ENCODE measurements at places on chromosomes 5 and 9.

DNA sequence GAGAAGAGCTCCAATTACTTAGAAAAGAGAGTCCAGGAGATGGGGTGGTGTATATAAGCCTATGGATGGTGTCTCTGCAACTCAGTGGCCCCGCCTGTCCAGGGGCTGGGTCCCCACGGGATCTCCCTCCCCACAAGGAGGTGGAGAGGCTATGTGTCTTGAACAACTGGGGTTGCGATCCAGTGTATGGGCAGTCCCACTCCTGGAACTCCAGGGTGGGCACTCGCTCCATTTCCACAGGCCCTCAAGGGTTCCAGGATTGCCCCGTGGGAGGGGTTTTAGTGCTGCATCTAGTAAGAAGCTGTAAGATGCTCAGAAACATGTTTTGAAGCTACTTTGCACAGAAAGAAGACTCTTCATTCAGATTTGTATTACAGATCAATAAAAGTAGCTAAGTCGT is 558 bp upstream of the SMAD5 start:
- DNase-seq: no peak

GRCh38 chr5:61198606-61199005 is 36.3 kb upstream of the SMIM15 start:
- DNase-seq: no peak

DNA sequence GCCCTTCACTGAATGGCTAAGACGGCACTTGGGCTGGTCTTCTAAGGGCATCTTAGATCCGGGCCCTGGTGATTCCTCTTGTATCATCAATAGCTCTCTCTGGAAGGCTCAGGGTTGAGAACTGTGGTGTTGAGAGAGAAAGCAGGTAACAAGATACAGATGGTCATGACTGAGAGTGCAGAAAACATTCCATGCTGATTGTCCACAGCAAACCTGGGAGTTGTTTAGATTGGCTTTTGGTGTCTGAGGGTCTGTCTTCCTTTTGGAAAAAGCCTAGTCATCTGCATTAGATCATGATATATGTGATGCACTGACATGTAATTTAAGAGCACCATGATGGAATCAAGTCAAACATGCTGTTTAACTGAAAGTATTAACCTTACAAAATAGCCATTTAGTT is 331.9 kb downstream of the ADAMTS6 start:
- DNase-seq: no peak

DNA sequence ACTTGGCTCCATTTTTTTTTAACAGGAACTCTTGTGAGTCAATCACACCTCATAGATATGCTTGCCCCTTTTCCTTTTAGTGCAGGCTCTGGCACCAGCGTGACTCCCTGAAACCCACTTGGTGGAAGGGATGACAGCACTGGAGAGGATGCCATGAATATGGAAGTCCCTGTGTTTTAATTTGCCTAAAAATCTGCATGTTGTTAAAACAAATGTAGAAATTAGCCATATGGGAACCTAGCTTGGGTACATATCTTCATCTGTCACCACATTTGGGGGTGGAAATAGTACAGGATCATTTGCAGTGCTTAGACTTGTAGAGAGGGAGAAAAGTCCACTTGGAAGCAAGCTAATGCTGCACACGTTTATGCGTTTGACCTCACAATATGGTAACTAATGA is 179.0 kb downstream of the EBF1 start:
- DNase-seq: no peak

DNA sequence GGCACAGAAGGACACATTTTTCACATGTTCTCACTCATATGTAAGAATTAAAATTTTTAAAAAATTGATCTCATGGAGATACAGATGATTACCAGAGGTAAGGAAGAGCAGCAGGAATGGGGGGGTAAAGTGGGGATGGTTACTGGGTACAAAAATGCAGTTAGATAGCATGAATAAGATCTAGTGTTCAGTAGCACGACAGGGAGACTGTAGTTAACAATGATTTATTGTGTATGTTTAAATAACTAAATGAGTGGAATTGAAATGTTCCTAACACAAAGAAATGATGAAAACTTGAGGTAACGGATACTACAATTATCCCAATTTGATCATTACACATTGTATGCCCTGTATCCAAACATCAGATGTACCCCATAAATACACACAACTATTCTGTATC is 15.2 kb upstream of the TGFBI start:
- no peak for DNase-seq

- no peak for DNase-seq
Measured at GRCh38 chr5:110638970-110639902, 87.2 kb downstream of the TMEM232 start.

- DNase-seq: no peak
Measured at GRCh38 chr5:37777432-37778130, 62.3 kb downstream of the GDNF start.

DNA sequence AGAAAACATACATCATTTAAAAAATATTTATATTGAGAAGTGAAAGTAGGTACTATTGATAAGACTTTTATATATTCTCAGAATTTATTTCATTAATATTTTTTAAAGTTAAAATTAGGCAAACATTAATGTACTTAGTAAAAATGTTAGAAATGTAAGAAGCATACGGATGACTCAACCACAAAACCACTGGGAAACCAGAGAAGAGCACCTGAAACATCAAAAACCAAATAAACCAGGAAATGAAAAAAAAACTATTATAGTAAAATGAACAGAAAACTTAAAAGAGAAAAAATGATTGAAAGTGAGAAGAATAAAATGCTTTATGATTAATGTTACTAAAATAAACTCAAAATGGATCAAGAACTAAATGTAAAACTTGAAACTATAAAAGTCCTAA is 233.2 kb upstream of the DAB2 start:
- DNase-seq: no peak

DNA sequence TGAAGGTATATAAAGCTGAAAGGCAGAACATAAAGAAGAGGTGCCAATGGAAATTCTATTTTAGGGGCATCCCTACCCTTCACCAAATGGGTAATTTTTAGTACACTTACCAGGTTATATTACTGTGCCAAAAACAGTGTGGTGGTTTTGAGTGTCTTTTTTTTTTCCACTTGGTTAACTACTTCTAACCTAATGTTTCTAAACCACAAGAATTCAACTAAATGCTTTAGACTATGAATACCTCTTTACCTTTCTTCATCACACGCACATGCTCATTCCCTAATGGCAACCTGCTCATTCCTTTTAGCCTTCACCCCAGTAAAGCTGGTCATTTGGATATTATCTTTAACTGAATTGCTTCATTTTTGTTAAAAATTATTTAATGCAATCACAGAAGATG is 215.6 kb downstream of the PIK3R1 start:
- DNase-seq: no peak

DNA sequence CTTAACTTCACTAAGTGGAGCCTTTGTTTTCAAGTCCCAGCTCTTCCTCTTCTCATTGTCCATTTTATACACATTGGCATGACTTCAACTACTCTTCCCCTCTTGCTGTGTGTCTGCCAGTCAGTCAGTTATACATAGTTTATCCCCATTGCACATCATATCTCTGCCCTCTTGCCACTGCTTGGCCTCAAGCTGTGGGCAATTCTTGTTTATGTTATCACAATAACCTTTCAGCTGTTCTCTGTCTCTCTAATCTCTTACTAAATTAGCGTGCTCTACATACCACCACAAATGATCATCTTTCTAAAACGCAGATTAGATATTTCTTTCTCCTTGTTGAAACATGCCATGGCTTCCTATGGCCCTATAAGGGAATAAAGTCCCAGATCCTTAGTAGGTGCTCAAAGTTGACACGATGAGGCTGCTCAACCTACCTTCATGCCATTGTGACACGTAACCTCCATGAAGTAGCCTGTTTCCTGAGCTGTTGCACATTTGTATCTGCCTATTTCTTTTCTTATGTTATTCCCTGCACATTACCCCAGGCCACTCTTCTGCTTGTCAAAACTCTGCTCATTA is 239.3 kb downstream of the GAS1 start:
- no peak for DNase-seq

DNA sequence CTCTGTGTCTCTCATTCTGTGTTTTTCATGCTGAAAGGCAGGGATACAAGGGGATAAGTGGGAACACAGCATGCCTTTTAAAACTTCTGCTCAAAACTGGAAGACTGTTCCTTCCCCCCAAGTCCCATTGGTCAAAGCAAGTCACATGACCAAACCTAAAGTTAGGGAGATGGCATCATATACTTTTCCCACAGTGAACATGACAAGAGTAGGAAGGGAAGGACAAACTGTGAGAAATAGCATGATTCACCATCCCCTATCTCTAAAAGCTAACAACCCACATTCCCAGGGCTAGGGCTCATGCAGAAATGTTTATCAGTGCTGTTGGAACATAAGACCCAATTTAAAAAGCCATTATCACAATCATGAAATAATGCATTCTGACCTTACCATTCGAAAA is 24.2 kb upstream of the SHISAL2B start:
- no peak for DNase-seq

DNA sequence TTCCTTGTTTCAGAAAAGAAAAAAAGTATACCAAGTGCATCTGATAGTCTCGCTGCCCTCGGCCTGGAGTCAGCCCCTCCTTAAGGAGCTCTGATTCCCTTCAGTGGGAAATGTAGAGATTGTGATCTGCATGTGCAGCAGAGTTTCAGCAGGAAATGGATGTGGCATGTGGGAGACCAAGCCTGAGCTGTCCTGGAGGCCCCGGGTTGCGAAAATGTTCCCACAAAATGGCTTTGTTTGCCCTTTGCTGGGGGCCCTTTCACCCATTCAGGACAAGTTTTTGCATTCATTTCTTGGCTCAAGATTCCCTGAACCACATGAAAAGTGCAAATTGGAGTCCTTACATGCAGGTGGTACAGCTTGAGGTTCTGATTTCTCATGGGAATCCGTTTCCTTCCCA is 230.9 kb downstream of the GADD45G start:
- DNase-seq: no peak

DNA sequence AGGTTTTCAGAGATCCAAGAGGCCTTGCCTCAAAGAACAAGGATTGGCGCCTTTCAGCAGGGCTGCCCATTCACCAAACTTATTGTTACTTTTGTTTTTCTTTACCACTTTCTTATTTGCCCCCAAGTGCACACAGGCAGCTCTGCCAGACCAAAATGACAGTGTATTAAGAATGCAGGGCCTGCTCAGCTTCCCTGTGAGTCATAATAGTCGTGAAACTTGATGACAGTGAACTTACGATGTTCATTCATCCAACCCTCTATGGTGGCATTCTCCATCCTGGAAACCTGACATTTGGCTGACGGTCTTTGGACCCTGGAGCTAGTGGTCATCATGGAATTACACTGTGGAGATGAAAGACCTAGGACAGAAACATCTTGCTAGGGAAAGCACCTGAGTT is 44.3 kb downstream of the UBE2QL1 start:
- no peak for DNase-seq

- DNase-seq: no peak
Measured at GRCh38 chr5:59139695-59140094, 556.8 kb downstream of the RAB3C start.

DNA sequence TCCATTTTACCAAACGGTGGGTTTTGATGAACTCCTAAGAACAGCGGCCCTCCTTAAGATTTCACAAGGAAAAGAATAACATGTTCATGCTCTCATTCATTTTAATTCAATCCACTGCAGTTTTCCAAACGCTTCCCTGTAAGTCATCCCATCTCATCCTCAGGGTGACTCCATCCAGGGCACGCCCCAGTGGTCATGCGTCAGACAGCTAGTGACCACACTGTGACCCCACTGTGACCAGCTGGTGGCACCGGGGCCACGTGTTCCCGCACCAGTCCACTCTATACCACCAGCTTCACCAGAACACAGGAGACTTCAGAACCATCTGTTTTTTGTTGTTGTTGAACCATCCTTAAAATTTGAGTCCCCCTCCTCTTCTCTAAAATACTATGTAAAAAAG is 14.3 kb downstream of the ATPSCKMT start:
- DNase-seq: no peak

- DNase-seq: no peak
Measured at GRCh38 chr5:106269252-106269843, 1401.4 kb downstream of the EFNA5 start.

DNA sequence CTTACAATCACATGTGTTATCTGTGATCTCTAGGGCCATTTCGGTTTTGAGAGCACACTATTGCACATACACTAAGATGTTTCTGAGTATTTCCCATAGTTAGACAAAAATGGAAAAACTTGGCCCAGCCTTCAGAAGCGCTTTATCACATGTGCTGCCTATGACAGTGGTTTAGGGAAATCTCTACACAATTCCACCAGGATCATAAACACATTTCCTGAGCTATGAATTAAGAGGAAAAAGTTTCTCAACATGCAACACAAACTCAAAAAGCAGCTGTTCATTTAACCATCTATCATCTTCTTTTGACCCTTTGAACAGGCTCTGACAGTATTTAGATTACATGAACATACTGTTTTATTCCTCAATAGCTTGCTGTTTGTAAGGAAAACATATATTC is 15.1 kb downstream of the FGF1 start:
- DNase-seq: no peak

- no peak for DNase-seq
Measured at GRCh38 chr9:16329671-16330113, 540.8 kb downstream of the BNC2 start.

DNA sequence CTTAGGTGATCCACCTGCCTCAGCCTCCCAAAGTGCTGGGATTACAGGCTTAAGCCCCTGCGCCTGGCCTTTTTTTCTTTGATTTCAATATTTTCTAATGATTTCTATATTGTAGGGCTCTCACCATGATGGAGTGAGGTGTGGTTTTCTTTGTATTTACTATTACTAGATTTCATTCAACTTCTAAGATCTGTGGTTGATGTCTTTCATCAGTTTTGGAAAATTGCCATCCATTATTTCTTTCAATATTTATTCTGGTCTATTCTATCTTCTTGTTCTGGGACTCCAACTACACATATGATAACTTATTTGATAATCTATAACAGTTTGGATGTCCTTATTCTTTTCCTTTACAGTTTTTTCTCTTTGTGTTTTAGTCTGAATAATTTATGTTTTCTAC is 31.9 kb downstream of the FBXO4 start:
- DNase-seq: no peak

DNA sequence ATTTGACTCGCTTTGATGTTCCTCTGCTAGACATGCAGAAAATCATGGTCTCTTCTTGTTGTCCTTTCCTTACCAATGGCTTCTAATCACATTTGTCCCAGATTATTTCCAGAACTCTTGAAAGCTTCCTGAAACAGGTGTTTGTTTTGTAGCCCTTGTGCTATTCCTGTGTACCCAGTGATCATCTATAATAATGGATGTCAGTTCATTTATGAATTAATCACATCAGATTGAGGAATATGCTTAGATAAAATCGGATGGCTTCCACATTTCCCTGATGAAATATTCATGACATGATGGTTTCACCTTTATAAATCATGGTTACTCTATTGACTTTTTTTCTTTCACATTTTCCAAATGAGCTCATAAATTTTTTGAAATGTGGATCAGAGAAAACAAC is 359.0 kb upstream of the DMAC1 start:
- DNase-seq: no peak

DNA sequence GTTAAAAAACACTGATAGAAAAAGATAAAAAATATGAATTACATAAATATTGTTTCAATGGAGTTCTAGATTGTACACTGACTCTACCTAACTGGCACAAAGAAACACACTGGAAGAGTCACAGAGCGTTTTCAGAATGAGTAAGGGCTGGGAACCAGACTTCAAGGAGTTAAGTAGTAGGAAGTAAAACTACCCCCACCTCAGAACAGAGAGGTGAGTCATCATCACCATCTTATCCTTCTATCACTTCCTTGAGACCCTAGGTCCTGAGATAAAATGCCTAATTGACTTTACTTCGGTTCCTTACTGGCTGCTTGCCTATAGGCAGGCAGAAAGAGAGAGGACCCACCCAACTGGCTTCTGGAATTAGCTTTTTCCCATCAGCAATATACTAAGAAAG is 79.7 kb downstream of the ELAVL2 start:
- no peak for DNase-seq

- no peak for DNase-seq
Measured at GRCh38 chr5:140000332-140000731, 42.8 kb downstream of the NRG2 start.

Data from 8988T (cell line).